Stimulated activated CD8-positive, alpha-beta memory T cell treated with anti-CD3 and anti-CD28 coated beads, Interleukin-4, amount 100 ng/mL, for 48 hours (primary cell): ENCODE measurements at places on chromosomes 1 and 21.

- DNase-seq = no peak
Observed at GRCh38 chr1:90795431-90795830, 78.3 kb upstream of the BARHL2 start.

GRCh38 chr1:48661726-48662463, 114.8 kb downstream of the BEND5 start:
- no peak for DNase-seq

DNA sequence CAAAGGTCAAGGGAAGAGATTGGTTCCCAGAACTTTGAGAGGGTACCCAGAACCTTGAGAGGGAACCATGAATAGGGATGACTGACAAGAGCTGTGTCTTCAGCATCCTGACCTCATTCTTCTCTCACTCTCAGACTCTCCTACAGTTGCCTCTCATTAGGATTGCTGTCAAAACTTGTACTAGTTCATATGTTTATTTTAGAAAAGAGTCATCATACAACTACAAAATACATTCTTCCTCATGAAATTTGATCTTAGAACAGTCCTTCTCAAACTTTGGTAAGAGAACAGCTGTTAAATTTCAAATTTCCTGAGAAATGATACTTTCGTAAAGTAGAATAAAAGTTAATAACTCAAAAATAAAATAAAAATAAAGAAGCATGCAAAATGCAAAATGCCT, 161.4 kb upstream of the ZRANB2 start:
- no peak for DNase-seq

- DNase-seq = peak; percentile 67
Observed at GRCh38 chr1:91876040-91876470, 9.9 kb downstream of the TGFBR3 start.

- no peak for DNase-seq
Observed at GRCh38 chr21:33238146-33238545, 8.4 kb downstream of the IFNAR2 start.

GRCh38 chr1:164510435-164510834, 48.5 kb upstream of the PBX1 start:
- no peak for DNase-seq

DNA sequence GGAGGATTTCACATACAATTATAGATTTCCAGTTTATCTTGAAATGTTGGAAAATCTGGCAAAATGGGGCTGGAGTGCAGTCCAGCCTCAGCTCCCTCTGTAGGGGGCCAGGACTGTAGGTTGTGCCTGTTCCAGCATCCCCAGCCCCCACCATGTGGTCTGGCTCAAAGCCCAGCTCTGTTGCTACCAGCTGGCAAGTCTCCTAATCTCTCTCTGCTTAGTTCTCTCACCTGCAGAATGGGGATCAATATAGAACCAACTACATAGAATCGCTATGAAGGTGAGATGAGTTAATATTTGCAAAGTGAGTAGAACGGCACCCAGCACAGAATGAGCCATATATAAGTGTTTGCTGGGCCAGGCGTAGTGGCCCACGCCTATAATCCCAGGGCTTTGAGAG, 50.0 kb upstream of the TARDBP start:
- DNase-seq = no peak

DNA sequence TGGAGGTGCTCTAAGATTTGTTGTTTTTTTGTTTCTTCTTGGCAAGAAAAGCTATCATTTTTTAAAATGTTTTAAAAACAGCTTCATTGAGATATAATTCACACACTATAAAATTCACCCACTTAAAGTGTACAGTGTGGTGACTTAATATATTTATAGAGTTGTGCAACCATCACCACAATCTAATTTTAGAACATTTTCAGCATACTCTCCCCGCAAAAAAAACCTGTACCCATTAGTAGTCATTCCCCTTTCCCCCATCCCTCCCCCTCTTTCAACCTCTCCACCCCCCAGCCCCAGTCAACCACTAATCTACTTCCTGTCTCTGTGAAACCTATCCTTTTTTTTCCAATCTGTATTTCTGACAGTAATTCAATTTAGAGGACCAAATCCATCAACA, 30.6 kb downstream of the ZC3H11B start:
- no peak for DNase-seq

DNA sequence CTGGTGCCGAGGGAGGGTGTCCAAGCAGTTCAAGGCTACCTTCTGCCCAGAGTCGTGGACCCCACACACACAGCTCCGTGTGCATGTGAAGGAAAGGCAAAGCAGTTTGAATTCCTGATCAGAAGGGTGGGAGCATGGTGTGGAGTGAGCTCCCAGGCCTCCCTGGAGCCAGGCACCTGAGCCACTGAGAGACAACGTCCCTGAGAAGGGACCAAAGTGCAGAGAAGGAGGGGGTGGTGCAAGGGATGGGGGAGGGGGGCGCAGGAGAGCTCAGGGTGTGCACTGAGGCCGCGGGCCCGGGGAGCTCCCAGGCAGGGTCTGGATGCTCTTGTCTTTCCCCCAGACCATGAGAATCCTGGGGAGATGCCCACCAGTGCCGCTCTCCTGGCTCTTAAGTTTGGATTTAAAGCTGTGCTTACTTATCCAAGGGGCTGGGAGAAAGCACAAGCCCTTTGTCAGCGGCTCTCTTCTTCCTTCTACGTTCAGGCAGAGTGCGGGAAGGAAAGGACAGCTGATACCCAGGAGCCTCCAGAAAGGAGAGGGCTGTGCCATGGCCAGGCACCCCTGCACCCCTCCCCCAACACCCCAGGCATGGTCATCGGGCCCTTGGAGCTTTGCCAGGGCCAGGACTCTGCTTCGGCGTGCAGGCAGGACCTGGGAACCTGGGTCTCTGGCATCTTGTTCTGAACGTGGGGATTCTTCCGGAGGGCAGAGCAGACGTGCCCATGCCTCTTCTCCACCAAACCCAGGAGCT, 24.1 kb downstream of the ACTA1 start:
- DNase-seq = no peak

GRCh38 chr1:65243491-65243890, 65.9 kb upstream of the DNAJC6 start:
- DNase-seq = no peak

DNA sequence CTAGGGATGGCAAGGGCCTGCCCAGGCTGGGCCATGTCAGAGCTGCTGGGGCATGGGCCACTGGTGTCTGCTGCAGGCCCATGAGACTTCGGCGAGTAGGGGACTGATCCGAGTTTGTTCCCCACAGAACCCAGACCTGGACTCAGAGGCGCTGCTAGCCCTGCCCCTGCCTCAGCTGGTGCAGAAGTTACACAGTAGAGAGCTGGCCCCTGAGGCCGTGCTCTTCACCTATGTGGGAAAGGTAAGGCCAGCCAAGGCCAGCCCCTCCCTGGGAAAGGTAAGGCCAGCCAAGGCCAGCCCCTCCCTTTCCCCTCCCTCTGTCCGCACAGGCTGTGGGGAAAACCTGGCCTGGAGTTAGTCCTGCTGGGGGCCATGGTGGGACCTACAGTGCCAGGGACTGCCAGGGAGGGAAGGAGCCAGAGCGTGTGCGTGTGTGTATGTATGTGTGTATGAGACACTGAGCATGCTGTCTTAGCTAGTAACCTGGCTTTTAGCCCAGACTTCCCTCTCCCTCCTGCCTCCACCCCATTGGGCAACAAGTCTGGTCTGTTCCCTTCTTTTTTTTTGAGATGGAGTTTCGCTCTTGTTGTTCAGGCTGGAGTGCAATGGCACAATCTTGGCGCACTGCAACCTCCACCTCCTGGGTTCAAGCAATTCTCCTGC, 8.0 kb downstream of the FAAH start:
- no peak for DNase-seq

DNA sequence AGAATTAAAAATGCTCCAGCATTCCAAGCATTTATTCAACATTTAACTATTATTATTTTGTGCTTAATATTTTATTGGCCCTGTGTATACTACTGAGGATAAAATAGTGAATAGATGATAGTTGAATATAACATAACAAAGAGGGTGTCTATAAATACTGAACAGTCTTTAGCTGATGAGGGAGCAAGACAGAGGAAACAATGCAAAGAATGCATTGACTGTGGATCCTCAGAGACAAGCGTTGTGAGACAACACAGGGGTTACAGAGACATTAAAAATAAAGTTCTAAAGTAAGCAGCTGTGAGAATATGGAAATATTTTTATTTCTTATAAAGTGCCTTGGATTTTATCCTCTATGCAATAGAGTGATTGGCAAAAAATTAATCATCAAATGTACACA, 1133.1 kb downstream of the PLA2G4A start:
- no peak for DNase-seq

- DNase-seq = no peak
Observed at GRCh38 chr21:31845151-31845729, 27.6 kb upstream of the HUNK start.

DNA sequence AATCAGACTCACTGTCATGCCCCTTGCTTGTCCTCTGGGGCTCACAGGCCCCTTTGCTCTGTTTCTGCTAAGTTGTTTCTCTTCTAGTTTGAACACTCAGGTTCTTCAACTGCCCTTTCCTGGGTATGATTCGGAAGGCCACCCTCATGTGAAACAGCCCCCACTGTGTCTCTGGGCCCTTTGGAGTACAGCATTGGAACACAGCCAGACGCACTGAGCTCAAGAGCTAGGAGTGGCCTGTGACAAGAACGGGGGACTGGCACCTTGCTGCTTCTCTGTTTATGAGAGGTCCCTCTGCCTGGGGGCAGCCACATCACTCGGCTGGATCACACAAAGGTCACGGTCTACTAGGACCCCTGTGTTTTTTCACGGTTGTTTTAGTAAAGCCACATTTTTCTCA, 114.4 kb upstream of the ZC3H12A start:
- DNase-seq = no peak

DNA sequence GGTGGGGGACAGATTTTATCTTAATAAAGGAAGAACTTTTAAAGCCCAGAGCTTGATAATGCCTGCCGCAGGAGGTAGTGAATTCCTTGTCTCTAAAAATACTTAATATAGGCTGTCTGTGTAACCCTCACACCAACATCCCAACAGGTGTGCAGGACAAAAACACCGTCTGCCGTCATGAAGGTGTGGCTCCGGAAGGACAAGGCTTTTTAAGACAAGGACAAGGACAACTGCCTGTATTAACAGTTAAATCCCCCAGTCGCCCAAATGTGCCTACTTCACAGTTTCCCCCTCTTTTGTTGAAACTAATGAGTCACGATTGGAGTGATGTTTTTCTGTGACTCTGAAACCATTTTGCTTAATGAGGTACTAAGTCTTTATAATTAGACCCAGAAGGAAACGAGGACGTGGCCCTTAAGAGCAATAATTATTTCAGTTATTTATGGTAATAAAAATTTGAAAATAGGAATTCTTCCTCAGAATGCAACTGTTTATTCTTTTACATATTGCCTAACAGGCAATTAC, 27.3 kb upstream of the SPATA6 start:
- no peak for DNase-seq

GRCh38 chr1:61007534-61008364, 74.6 kb upstream of the NFIA start:
- no peak for DNase-seq

GRCh38 chr1:148353461-148354283, 129.4 kb downstream of the PPIAL4G start:
- peak; percentile 41 for DNase-seq

DNA sequence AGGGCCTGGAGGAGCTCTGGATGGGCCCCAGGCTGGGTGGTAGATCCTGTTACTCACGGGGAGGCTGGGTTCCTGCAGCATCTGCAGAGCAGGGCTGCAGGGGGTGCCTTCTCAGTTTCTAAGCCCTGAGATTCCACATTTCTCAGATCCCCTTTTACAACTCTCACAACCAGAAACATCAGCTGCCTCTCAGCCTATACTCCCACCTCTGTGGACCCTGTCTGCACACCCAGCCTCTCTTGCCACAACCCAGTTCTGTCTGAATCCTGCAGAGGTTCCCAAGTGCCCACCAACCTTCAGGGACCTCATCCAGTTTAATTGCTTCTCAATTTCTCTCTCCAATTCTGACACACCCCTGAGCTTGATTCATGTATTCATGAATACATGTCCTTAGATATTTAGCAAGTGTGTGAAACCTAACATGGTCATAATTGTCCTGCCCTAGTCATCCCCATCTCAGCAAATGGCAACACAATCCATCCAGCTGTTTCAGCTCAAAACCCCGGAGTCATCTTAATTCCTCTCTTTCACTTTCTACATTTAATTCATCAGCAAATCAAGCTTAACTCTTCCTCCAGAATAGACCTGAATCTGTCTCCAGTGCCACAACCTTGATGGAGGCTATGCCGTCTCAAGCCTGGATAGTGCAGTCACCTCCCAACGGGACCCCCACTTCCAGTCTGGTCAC, 57.0 kb upstream of the NEK2 start:
- DNase-seq = no peak

DNA sequence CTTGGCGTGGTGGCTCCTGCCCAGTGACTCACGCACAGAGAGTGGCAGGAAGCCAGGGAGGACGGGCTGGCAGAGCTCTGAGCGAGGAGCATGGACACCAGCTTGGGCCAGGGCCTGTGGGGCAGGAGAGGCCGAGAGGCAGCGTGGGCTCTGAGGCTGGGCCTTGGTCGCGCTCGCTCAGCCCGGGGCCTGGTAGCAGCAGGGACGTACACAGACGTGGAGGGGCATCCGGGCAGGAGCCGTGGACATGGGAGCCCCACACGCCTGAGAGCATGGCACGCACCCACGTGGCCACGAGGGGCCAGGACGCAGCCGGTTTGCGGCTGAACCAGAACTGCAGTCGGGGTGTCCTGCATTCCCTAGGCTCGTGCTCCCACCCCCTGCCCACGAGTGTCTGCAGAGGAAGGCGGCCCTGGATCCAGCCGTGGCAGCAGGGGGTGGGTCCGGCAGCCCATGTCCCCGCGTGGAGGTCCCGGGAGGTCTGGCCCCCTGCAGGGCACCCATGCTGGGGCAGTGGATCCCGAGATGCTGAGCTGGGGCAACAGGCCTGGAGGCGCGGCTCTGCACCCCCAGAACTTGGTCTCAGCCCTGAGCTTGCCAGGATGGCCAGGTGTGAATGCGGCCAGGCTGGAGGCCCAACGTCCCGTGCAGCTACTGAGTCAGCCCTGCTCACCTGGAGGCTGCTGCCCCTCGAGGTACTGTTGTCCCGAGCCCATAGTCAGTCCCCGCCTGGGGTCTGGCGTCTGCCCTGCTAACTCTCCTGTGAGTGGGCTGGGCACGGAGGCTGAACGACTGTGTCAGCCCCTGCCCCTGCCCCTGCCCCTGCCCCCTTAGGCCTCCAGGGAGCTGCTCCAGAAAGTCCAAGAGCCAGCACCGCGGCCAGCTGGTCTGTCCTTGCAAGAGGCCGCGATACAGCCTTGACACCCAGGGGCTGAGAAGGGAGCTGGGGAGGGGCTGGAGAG, 61.6 kb downstream of the SLX9 start:
- DNase-seq = no peak

GRCh38 chr1:180218806-180219765, 11.0 kb upstream of the LHX4 start:
- no peak for DNase-seq

DNA sequence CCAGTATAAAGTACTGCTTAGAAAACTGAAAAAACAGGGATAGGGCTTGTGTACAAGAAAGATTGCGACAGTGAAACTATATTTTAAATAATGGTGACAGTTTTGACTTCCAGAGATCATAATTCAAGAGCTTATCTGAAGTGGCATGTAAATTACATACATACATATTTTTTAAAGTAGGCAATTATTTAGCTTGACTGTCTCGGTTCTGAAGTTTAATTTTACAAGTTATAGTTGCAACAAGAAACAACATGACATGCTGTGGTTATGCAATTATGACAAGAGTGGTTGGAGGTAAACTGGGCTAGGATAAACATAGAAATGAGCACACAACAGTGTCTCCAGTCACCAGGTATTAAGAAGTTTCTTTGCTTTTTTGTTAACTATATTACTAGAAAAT, 4.1 kb downstream of the C1orf21 start:
- DNase-seq = no peak
